T follicular helper cell (primary cell): ENCODE measurements at places on chromosomes 7 and 10.
A peak's percentile ranks its signal among the peaks of the same experiment; 100 is the strongest.

DNA sequence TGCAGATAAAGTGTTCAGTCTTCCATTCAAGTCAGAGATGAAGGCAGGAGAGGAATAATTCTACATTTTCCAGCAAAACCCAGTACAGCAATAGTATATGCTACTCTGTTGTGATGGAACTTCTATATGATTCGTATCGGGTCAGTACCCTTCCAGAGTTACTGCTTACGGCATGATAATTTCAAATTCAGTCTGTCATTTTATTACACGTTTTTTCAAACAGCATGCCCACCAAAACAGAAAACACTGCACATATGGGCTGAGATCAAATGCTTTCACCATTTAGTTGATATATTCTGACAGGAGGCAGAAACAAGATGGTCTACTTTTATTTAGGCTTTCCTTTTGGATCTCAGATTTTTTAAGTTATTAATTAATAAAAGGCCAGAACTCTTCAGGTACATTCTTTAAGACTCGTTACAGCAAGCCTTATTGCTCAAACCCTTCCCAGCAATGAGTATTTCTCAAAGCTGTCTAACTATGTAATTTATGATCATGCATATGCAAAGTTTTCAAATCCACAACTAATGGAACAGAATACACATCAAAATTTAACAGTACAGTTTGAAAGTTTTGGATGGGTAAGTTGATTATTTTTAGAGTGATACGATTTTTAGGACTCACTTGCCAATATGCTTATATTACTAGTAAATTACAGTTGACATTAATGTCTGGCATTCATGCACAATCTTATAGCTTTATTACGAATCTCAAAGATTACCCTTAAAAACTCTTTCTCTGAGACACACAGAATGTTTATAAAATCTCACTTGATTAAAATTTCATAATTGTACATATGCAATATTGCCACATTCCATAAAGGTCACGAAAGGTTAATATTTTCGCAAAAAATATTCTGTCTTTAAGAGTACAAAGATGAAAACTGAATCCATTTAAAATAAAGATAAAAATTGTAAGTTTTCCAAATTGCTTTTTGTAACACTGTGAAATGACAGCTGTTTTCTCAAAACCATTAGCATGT lies 91.0 kb downstream of the ANK3 start:
- no peak for DNase-seq

- DNase-seq, result no peak
Observed at GRCh38 chr7:24328894-24329293, 44.9 kb downstream of the NPY start.

- no peak for DNase-seq
Observed at GRCh38 chr10:61337741-61338140, 115.4 kb downstream of the TMEM26 start.

- DNase-seq, result no peak
Observed at GRCh38 chr10:100970914-100971811, 1.9 kb downstream of the SEMA4G start.

GRCh38 chr10:101071267-101071884 lies 9.6 kb downstream of the KAZALD1 start:
- no peak for DNase-seq

DNA sequence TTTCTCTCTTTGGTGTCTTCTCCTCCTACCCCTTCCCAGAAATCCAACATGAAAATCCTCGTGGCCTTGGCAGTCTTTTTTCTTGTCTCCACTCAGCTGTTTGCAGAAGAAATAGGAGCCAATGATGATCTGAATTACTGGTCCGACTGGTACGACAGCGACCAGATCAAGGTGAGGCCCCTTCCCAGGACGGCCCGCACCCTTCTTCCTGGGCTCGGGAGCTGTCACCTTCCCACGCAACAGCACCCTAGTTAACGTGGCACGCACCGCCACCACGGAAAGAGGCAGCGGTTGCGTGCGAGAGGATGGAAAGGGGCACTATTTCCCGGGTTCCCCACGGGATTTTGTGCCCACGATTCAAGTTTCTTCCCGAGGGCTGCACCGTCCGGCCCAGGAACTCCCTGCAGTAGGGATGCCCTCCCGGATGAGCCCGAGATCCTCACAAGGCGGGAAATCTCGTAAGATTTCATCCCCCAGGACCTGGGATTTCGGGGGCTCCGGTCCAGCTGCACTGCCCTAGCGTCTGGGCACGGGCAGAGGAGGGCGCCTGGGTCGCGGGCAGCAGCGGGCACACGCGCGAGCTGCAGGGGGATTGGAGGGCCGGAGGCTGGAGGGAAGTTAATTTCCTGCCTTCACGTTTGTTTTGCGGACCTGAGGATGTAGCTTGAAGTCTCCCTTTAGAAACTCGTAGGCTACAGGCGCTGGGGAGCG lies 834 bp downstream of the TAC1 start:
- no peak for DNase-seq

GRCh38 chr7:108604307-108605077 lies 34.8 kb downstream of the DNAJB9 start:
- DNase-seq, result no peak

- no peak for DNase-seq
Observed at GRCh38 chr7:65325793-65326432, 47.7 kb upstream of the ZNF92 start.

DNA sequence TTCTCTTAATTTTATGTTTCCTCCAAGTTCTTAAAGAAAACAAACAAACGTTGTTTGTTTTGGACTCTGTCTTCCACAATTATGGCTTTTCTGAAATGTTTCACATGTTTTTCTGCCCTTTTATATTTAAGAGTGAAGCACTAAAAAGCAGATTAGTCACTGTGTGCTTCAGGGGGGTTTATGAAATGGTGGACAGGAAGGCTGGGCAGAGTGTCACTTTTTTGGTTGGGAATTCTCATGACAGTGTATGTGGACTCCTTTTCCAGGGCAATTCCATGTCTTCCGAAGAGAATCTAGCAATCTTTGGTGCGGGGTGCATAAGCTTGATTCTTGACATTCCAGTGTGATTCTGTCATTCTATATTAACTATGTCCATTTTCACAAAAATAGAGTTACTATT lies 669.4 kb downstream of the PARD3 start:
- DNase-seq, result no peak

- no peak for DNase-seq
Observed at GRCh38 chr7:73872056-73872908, 11.3 kb downstream of the TMEM270 start.

DNA sequence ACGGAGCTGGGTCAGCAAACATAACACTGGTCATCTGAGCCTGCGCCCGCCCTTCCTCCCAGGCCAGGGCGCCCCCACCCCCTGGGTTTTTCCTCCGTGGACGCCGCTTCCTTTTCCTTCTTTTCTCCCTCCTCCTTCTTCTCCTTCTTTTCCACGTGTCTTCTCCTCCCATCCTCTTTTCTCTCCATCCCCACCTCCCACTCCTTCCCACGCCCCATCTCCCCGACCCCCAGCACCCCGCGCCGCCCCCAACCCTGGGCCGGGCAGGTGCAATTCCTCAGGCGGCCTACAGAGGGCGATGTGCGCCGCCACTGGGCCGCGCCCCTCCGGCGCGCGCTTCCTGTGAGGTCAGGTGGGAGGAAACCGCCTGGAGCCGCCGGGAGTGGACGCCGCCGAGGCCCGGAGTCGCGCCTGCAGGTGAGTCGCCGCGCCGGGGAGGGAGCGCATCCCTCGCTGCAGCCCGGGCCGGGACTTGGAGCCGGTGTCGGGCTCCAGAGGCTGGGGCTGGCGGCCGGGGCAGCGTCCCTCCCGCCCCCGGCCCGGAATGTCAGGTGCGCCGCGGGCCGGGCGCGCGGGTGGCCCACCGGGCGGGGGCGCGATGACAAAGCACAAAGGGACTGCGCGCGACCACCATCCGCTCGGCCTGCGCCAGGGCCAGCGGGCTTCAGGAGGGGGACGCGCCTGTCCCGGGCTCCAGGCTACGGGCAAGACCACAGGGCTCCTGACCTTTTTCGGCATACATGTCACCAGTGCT lies at the start of gene FAM241B:
TSS of gene FAM241B (plus strand) at position 351 of the 754 bp plus-strand sequence. CDS start 1,497 bp downstream, outside the sequence.
- DNase-seq, result peak; percentile 66

DNA sequence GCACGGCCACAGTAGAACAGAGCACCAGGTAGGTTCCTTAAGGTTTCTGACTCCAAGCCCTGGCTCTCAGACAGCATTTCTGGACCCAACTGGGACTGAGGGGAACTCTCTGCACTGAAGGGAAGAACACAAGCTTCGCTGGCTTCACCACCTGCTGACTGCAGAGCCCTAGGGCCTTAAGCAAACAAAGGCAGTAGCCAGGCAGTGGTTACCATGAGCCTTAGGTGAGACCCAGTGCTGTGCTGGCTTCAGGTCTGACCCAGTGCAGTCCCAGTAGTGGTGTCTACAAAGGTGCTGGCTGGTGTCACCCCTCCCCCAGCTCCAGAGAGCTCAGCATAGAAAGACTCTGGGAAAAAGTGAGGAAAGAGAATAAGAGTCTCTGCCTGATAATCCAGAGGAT lies 59.5 kb downstream of the SIRT1 start:
- DNase-seq, result no peak

- no peak for DNase-seq
Observed at GRCh38 chr10:6738112-6738768, 158.2 kb upstream of the PRKCQ start.

GRCh38 chr10:58892031-58892531 lies 284.4 kb upstream of the PHYHIPL start:
- DNase-seq, result no peak

DNA sequence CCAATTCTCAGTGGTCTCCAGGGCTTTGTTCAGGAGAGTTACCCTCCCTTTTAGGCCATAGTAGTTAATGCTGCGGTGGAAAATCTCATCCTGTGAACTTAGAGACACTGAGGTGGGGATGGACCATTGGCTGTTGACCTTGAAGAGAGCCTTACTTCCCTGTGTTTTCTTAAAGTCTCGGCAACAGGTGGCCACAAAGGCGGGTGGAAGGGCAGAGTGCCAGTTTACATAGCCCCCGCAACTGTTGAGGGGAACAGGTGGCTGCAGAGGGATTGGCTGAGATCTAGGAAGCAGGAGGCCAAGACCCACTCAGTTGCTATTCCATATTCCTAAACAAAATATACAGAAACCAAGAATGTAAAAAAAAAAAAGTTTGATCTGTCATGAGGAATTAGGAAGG lies 160.6 kb downstream of the ST7 start:
- no peak for DNase-seq

DNA sequence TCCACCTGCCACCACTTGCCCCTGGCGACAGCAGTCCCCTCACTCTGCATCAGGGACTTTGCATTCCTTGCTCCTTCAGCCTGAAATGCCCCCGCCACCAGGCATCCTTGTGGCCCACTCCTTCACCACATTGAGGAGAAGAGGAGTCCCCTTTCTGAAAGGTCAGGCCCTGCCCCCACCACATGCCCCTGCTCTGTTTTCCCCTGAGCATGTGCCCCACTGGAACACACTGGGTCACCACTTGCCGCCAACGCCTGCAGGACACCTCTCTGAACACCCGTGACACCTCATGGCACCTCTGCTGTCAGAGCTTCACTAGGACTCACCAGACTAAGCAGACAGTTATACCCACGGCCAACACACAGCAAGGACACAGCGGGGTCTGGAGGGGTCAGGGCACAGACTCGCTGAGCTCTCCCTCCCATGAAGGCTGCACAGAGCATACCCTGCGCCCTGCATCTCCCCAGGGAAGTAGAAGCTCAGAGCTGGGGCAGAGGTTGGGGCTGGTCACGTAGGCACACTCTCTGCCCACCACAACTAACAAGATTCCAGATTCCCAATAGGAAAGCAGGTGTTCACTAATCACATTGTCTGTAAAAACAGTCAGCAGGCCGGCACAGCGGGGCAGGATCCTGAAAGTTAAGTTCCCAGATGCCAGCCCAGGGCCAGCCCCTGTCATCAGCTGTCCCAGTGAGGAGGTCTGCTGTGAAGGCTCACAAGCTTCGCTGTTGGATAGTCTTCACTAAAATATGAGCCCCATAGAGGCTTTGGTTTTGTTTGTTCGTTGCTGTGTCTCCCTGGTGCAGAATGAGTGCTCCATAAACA lies 5.8 kb upstream of the AOC1 start:
- no peak for DNase-seq

DNA sequence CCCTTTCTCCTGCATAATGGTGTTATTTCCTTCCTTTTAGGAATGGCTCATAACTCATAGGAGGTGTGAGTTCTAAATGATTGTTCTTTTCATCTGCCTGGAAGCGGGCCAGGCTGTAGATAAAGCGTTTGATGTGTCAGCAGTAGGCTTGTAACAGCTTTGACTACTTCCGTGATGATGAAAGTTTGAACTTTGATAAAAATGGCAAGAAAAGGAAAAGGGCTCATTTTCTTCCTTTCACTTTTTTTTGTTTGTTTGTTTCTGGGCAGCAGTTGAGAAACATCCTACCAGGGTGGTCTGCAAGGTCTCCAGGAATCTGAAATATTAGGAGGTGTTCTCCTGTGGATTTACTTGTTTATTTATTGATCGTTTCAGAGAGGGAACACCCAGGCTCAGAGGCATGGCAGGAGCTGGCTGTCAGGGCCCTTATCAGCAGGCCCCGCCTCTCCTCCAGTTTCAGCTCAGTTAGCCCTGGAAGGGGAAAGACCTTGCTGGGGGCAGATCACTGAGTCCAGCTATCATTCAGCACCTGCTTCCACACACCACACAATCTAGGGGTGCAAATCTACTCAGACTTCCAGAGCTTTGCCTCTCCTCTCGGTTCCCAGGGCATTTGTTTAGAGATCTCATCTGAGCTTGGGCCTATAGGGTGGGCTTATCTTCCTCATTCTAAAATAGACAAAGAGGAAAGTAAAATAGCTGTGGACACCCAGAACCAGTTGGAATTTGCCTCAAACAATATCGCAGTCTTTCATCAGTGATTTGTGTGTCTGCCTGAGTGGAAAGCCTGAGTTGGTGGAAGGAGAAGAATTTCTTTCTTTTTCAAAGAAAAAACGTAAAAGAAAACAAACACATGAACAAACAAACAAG lies 130.9 kb downstream of the BMPER start:
- no peak for DNase-seq

- no peak for DNase-seq
Observed at GRCh38 chr7:23864973-23865372, 155.0 kb downstream of the STK31 start.

DNA sequence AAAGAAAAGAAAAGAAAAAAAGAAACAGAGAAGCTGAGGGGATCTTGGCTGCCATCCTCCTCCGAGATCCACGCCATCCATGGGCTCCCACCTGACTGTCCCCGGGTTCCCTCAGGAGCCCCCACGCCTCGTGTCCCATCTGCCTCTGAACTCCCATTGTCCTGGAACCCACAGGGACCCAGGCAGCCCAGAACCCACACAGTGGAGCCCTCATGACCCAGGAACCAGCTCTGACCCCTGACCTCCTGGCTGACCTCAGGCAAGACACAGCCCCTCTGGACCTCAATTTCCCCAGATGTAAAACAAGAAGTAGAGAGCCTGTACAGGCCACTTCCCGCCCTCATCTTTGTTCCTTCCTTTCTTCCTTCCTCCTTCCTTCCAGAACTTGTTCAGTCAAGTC lies 40.4 kb downstream of the RASGEF1A start:
- no peak for DNase-seq

GRCh38 chr10:126586128-126586527 lies 84.4 kb downstream of the C10orf90 start:
- no peak for DNase-seq

GRCh38 chr7:132780822-132781221 lies 204.6 kb upstream of the PLXNA4 start:
- no peak for DNase-seq
